ENCODE measurements at places on chromosomes 11 and 22.

DNA sequence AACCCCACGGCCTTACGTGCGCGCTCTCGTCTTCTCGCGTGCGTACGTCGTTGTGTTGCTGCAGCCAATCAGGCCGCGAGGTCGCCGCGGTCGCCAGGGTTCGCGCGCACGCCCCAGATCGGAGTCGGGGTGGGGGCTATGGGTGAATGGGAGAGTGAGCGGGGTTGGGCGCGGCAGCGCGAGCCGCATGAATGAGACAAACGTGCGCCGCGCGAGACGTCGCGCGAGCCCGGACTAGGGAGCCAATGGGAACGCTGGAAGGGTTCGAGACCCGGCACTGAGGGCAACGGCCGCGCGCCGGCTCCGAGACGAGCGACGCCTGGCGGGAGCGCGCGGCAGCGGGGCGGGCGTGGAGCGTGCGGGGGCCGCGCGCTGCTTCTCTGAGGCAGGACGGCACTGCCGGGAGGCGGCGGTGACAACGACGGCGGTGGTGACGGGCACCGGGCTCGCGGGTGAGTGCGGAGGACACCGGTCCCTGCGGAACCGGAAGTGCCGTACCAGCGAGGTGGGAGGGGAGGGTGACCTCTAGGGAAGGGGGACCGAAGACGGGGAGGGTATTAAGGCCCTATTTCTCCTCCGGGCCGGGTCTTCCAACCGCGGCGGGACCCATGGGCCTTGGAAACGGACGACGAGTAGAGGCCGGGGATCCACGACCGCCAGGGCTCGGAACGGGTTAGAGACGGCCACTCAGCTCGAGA, at the start of gene ZDHHC5:
TSS of gene ZDHHC5 (plus strand) at position 379 of the 698 bp plus-strand sequence. CDS start 4,977 bp downstream, outside the sequence.
- DNase-seq: peak; percentile 99

DNA sequence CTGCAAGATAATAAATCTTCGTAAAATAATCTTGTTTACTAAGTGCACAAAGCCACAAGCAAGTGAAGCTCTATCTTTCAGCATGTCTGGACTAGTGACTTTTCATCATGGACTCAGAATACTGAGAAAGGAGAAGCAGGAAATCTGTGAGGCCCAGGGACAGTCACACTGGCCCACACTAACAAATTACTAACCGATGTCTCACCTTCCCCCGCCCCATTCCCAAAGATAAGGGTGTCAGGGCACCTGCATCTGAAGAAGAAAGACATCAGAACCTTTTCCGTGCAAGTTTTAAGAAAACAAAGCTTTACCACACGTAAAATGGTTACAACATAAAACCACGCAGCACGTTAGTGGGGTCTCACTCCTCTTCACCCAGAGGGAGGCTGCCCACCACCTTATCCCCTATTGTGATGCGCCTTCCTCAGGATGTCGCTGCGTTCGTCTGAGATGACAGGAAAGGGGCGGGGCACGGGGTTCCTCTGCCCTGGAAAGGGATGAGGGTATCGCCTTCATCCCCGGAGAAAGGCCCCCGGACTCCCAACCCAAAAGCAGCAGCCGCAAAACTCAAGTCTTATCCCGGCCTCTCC, 616 bp downstream of the BTBD10 start:
- peak; percentile 41 for DNase-seq

DNA sequence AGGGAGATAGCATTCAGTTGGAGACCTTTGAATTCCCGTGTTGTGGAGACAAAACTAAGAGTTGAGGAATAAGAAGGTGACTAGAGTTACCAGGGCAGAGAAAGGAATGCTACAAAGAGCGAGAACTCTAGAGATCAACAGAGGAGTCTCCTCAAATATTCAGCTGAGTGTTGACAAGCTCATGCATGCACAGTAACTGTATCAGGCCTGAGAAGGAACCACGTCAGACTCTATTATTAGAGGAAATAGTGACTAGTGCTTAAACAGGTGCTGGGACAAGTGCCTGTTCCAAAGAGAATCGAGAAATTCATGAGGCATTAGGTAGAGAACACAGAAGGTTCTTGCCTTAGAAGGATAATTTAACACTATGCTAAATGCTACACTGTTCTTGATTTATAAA, 333.8 kb upstream of the CHORDC1 start:
- DNase-seq: no peak

DNA sequence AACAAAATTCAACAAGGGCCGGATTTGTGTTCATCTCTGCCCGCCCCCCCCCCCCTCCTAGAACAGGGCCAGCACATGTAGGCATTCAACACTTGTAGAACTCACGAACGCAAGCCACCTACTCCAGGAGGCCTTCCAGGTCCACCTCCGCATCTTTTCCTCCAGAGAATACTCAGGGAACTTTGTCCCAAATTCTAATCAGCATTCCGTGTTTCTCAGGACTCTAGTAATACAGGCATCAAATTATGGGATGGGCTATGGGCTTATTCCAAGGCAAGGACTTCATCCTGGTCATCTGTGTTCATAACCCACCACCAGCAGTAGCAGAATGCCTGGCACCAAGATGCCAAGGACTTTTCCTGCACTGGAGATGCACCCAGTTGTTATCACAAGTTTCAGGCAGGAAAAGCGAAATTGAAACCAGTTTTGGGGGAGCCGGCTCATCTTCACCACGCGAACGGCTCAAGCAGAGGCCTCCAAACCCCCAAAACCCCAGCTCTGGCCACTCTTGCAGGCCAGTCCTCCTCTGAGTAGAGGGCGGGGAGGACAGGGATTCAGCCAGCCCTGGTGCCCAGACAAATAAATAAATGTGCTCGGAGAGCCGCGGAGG, 462 bp downstream of the UBE2L6 start:
- no peak for DNase-seq

DNA sequence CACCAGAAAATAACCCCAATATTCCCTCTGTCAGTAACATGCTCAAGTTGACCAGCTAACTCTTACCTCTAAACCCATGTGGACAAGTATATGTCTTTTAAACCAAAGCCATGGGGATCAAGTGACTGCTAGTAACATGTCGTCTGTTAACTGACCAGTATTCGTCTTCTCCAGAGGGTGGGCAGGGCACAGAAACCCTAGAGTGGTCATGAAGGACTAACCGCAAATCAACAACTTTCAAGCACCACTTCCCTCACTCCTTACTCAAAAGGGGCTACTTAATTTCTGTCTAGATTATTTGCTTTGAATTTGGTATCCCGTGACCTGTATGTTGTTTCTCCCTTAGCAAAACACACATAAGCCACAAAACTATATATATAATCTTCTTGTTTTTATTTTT, 293.2 kb downstream of the SWAP70 start:
- no peak for DNase-seq

DNA sequence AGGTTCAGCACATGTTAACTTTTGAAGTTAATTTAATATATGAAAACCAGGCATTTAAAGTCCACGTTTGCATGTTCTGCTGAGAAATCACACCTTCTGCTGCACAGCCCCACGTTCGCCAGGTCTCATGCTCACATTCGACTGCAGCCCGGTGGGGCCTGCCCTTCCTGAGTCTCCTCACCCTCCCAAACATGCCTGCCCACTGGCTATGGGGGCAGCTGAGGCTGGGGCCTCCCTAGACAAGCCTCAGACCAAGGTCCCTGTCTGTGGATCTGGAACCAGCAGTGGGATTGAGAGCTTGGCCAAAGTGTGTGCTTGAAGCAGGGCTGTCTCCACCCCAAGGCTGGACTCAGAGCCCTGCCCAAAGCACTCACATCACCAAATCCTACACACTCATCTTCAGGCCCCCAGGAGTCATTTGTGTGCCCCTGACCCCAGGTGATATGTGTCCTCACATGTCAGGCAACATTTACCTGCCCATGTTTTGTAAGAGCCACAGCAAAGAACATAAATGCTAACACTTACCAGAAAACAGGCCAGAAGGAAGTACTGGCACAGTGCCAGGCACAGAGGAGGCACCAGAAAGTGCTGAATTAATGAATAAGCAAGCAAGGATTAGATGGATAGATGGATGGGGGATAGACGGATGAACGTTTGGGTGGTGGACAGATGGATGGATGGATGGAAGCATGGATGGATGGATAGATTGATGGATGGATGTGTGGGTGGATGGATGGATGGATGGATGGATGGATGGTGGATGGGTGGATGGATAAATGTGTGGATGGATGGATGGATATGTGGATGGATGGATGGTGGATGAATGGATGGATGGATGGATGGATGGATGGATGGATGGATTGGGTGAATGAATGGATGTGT, 9.4 kb upstream of the FADD start:
- no peak for DNase-seq

GRCh38 chr22:36816636-36817524, at the start of gene PVALB:
Gene PVALB (minus strand): TSS chr22:36817035. CDS start chr22:36817005, 30 bp downstream.
- no peak for DNase-seq

- DNase-seq: no peak
Observed at GRCh38 chr11:64620381-64620971, 29.5 kb downstream of the SLC22A12 start.

- no peak for DNase-seq
Observed at GRCh38 chr11:12218909-12219308, 108.5 kb downstream of the MICAL2 start.

GRCh38 chr11:110479108-110480101, 49.7 kb downstream of the FDX1 start:
- DNase-seq: no peak

- no peak for DNase-seq
Observed at GRCh38 chr11:31932879-31933278, 121.8 kb upstream of the PAX6 start.

GRCh38 chr22:44337678-44338004, 24.9 kb upstream of the SHISAL1 start:
- no peak for DNase-seq

DNA sequence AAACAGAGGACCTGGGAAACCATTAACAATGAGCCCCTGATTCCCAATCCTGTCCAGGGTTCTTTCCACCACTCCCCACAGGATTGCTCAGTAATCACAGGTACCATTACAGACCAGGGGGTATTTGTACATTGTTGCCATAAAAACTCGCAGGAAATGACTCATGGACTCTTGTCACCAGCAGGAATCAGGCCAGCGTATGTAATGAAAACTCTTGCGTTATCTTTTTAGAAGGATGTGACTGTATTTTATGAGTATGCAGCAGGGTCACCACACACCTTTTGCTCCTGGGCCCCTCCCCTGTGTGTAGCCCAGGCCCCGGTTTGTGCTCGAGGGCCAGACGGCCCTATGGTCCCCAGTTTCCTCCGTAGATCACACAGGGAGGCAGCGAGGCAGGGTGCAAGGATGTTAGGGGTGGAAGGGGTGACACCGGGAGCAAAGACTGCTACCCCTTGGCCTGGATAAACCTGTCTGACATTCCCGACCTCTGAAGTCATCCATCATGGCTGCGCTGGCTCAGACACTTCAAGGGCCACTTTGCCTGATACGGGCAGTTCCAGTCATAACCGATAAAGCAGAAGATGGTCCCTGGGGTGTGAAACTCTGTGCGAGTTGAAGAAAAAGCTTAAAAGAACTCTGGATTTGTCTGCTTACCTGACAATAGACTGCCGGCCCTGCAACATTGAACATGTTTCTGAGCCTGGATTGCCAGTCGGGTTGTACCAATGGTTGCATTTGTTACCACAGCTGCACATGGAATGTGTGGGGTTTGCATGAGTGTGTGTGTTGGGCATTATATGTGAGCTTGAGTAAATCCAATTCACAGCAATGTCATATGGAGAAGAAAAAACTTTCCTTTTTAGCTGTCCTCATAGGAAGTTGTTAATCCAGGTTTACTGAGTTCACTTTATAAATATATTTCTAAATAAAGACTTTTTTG, 56.9 kb downstream of the MICAL2 start:
- DNase-seq: peak; percentile 41

- no peak for DNase-seq
Observed at GRCh38 chr11:116541460-116541859, 231.3 kb downstream of the BUD13 start.

- DNase-seq: no peak
Observed at GRCh38 chr22:50447576-50448551, 27.0 kb downstream of the SBF1 start.

DNA sequence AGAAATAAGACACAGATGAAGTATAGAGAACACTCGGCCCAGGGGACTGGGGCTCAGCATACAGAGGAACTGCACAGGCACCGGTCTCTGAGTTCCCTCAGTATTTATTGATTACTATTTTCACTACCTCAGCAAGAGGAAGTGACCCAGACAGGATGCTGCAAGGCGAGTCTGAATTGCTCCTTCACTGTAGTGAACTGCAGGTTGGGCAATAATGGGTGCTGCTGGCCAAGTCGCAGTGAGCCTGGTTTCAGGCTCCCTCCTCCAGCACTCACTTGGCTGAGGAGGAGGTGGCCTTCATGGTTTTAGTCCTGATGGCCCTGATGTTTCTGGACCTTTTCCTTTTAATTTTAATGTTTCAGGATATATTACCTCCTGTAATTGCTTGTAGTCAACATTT, 10.4 kb downstream of the OR52K2 start:
- no peak for DNase-seq

DNA sequence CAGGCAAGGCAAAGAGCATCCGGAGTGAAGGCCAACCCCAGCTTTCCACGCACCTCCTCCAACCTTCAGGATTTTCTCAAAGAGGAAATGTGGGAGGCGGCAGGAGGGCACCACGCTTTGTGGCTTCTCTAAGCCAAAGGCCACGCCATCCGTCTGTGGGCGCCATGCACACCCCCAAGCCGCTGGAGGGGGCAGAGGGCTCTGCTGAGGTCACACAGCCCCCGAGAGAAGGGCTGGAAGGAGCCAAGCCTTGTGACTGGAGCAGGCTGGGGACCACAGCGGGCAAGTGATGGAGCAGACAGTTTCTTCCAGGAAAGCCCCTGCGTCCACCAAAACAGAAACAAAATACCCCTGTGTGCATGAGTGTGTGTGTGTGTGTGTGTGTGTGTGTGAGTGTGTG, 527.4 kb downstream of the BRD1 start:
- no peak for DNase-seq

- peak; percentile 28 for DNase-seq
Observed at GRCh38 chr22:20840646-20841371, 17.8 kb downstream of the PI4KA start.

DNA sequence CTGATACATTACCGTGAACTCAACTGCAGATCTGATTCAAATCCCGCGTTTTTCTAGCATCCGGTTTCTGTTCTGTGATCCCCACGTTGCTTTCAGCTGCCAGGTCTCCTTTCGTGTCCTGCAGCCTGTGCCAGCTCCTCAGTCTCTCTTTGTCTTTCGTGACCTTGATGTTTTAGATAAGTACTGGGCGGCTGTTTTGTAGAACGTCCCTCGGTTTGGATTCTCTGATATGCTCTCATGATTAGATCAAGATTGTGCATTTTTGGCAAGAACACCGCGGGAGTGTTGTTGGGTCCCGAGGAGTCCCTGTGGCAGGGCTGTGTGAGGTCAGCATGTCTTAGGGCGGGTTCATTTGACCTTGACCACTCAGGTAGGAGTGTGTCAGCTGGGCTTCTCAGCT, 38.6 kb downstream of the KCNQ1 start:
- no peak for DNase-seq

DNA sequence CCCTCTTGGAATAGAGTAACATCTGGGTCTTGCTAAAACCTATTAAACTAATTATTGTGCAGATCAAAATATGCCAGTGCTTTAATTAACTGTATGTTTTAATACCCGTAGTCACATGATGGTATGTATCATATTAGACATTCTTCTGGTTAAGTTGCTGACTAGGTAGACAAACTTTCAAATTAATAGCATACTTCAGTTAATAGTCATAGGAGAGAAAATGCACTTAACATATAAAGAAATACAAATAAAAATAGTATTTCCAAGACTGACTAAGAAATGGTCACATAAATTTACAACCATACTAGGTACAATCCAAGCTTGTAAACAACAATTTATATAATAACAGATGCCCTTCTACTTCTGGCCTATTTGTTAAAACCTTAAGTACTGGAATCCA, 7.6 kb upstream of the EXPH5 start:
- DNase-seq: no peak

- DNase-seq: no peak
Observed at GRCh38 chr11:19579957-19580356, 132.7 kb upstream of the NAV2 start.

Measured in activated T-cell treated with anti-CD3 and anti-CD28 coated beads for 48 hours (primary cell).